AG10803 (cell line): ENCODE measurements at places on chromosomes 5 and 9.

DNA sequence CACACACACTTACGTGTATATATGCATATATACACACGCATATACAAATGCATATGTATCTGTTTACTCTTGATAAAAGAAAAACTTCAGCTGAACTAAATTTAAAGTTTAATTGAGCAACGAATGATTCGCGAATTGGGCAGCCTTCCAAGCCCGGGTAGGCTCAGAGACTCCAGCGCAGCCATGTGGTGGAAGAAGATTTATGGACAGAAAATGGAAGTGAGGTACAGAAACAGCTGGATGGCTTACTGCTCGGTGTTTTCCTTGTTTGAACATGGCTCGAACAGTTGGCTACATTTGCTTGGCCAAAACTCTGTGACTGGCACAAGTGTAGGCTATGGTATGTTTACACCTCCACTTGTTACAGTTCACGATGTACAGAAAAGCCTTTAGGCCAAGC, 239.3 kb upstream of the PRDM9 start:
- no peak for DNase-seq

DNA sequence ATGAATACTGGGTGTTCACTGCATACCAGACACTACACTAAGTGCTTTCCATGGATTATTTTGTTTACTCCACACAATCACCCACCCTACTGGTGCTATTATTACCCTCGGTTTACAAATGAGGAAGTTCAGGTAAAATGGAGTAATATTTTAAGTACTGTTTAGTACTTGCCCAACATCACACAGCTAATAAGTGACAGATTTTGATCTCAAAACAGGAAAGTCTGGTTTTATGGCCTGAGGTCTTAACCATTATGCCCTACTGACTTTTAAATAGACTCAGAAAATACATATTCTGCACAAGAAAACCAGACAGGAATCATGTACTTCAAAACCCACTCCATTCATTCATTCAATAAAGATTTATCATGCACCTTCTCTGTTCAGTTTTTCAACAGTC, 431.0 kb upstream of the TLE4 start:
- DNase-seq, result no peak

- peak; percentile 57 for DNase-seq
Observed at GRCh38 chr9:109010746-109011145, 2.6 kb downstream of the CTNNAL1 start.

GRCh38 chr5:1322955-1323802, 21.7 kb downstream of the CLPTM1L start:
- DNase-seq, result no peak

- DNase-seq, result no peak
Observed at GRCh38 chr5:109299557-109299956, 110.2 kb downstream of the PJA2 start.

GRCh38 chr5:14365831-14366430, 215.7 kb upstream of the OTULINL start:
- no peak for DNase-seq

DNA sequence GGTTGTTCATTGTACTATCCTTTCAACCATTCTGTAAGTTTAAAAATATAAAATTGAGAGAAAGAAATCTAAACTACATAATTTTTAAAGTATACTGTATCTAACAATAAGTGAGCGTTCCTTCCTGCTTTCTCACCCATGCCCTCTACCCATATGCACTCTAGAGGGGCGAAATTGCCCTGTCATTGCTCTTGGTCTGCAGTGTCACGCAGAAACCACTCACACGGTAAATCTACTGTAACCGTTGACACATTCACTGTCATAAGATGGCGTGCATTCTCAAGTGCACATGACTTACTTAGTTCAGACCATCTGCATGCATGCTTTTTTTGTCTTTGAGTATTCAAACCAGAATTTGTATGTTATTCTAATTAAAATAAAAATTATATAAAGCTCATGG, 55.7 kb upstream of the NIPBL start:
- no peak for DNase-seq

GRCh38 chr5:136123236-136123768, 9.3 kb upstream of the SMAD5 start:
- no peak for DNase-seq
